ENCODE measurements at places on chromosomes 4 and X.

- peak; percentile 67 for DNase-seq
Observed at GRCh38 chr4:146522869-146523205, 1.1 kb upstream of the SLC10A7 start.

- no peak for DNase-seq
Observed at GRCh38 chrX:10990976-10991375, 120.2 kb upstream of the HCCS start.

- no peak for DNase-seq
Observed at GRCh38 chr4:184763150-184763780, 29.4 kb upstream of the CENPU start.

- no peak for DNase-seq
Observed at GRCh38 chrX:74911494-74911893, 13.8 kb downstream of the NEXMIF start.

DNA sequence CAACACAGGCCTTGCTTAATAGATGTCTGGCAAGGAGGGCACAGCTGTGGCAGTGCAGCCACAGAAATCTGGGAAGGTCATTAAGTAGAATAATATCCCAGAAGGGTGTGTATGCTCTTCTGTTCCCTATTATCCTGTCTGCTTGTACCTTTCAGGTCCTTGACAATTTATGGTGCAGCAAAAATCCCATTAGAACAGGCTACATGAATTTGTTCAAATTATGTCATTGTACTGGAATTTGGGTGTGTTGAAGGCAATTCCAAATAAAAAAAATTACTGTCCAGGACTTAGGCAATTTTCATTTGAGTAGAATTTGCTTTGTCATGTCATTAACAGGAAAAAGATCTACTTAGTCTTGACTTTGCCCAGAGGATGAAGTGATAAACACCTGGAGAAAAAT, 192.1 kb downstream of the IDS start:
- no peak for DNase-seq

- DNase-seq: no peak
Observed at GRCh38 chr4:149370002-149370401, 445.6 kb downstream of the IQCM start.

GRCh38 chr4:88446124-88446523, 10.8 kb upstream of the HERC5 start:
- no peak for DNase-seq

- no peak for DNase-seq
Observed at GRCh38 chr4:176780995-176781738, 11.6 kb downstream of the VEGFC start.

GRCh38 chrX:1767026-1767425, 152.2 kb downstream of the ASMT start:
- DNase-seq: no peak

GRCh38 chrX:34901761-34902160, 40.8 kb upstream of the FAM47B start:
- no peak for DNase-seq

GRCh38 chr4:152352622-152353116, 183.2 kb downstream of the FBXW7 start:
- DNase-seq: peak; percentile 4

- peak; percentile 88 for DNase-seq
Observed at GRCh38 chrX:153981771-153982533, 9.4 kb downstream of the TMEM187 start.

DNA sequence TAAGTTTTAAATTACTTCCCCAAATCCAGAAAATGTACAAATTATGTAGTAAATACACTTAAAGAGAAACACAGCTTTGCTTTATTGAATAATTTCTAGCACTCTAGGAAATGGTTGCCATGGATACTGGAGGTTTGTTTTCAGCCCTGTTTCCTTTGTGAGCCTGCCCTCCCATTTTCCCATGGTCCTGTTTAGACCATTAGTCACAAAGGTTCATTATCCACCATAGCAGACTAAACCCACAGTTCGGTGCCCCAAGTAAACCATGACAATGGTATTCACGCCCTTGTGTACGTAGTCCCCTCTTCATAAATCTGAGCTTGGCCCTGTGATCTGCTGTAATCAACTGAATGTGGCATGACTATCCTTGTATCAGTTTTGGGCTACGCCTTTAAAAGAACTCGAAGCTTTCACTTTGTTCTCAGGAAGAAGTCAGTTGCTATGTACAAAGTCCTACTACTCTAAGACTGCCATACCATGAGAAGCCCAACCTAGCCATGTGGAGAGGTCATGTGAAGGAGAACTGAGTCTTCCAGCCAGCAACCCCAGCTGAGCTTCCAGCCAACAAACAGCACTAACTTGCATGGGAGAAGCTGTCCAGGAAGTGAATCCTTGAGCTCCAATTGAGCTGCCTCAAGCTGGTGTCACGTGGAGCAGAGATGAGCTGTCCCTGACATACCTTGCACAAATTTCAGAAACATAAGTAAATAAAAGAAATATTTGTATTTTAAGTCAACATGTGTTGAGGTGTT, 300.4 kb downstream of the LDB2 start:
- DNase-seq: no peak

DNA sequence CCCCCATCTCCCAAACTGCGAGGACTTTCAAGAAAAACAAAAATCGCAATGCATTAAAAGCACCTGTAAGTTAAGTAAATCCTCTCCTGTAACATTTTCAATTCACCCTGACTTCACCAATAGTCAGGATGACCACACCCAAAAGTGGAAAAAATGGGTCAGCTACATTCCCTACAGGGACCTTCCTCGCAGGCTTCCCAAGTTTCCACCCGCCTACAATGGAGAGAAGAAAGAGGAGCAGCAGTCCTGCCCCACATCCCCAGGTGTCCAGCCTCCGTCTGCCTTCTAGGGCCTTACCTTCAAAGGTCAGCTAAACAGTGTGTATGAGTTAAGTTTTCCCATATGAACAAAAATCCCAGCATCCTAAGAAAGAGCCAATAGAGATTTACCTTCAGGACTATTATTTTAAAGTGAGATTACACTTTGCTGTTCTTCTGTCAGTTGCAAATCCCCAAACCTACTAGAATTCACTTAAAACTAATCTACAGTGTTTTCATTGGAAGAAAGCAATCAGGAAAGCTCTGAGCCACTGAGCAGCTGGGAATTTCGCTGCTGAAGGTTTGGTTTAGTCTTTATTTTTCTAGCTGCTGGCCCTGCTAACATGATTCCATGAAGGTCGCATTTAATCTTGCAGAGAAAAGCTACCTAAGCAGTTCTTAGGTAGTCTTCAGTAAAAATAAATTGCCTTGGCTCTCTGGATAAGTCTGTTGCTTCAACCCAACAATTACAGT, 12.5 kb downstream of the IRF2 start:
- DNase-seq: no peak

GRCh38 chr4:148162519-148162918, 279.7 kb downstream of the NR3C2 start:
- no peak for DNase-seq

- DNase-seq: peak; percentile 29
Observed at GRCh38 chr4:158783785-158784184, 15.0 kb downstream of the FNIP2 start.

Data from hematopoietic multipotent progenitor cell treated with erythropoietin and hydrocortisone succinate and interleukin-3 and kit ligand, for 4 days (in vitro differentiated cells).